Amygdala (tissue), 56 donors: ENCODE measurements at places on chromosomes 4 and X.

- no peak for DNase-seq
Observed at GRCh38 chr4:185280608-185281007, 71.2 kb downstream of the SNX25 start.

DNA sequence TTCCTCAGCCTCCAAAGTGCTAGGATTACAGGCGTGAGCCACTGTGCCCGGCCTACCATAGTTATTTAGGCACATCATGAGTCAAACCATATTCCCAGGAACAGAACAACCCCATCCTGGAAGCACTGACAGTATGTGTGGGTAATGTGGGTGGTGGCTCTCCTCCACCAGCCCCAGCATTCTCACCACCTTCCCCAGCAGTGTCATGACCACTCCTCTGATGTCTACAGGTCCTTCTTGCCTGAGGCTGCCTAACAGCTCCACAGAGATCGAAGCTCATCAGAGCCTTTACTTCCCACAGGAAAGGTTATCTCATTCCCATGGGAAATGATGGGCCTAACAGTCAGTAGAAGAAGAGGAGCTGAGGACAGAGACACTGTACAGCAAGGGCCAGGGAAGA, 129.5 kb upstream of the GPC4 start:
- no peak for DNase-seq

DNA sequence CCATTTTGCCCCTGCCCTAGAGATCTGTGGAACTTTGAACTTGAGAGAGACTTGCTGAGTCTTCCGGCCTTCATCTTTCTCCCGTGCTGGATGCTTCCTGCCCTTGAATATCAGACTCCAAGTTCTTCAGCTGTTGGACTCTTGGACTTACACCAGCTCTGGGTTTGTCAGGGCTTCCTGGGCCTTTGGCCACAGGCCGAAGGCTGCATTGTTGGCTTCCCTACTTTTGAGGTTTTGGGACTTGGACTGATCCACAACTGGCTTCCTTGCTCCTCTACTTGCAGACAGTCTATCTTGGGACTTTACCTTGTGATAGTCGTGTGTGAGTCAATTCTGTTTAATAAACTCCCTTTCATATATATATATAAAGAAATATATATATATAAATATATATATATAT, 1071.0 kb downstream of the ADGRL3 start:
- no peak for DNase-seq

- no peak for DNase-seq
Observed at GRCh38 chr4:116489739-116490138, 595.6 kb downstream of the TRAM1L1 start.

DNA sequence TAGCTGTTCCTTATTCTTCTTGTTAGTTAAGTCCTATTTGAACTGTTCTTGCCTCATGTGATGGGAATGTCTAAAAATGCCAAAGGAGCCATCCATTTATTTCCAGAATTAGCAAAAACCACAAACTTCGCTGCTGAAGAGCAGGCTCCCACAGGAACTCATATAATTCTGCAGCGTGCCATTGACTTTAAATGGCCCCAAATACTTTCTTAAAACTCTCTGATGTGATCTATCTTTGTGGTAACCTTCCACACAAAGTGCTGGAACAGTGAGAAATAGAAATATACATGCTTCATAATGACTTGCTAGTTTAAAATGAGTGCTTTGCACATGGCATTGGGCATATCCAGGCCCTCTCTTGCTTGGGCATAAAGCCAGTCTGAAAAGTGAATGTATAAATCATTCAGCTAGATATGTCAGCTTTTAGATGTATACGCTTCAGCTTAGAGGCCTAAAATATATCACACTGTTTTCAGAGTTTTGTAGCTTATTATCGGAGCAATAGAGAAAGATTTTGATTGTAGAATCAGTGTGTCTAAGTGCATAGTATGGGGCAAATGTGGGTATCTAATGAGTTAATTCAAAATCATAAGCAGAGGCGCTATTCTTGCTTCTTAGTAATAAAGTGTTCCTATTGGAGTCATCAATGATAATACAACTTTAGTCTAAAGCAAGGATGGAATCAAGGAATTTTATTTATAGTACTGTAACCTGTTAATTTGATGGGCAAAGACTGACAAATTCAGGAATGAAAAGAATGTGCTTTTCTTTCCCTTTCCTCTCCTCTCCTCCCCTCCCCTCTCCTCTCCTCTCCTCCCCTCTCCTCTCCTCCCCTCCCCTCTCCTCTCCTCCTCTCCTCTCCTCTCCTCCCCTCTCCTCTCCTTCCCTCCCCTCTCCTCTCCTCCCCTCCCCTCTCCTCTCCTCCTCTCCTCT, 392.2 kb upstream of the ZFP42 start:
- no peak for DNase-seq

- DNase-seq = no peak
Observed at GRCh38 chr4:8847331-8847730, 24.3 kb downstream of the HMX1 start.

- DNase-seq = no peak
Observed at GRCh38 chr4:148239494-148239985, 202.7 kb downstream of the NR3C2 start.

- DNase-seq = no peak
Observed at GRCh38 chrX:33032700-33033099, 178.6 kb downstream of the DMD start.

- DNase-seq = no peak
Observed at GRCh38 chr4:108334031-108334430, 165.3 kb upstream of the LEF1 start.

DNA sequence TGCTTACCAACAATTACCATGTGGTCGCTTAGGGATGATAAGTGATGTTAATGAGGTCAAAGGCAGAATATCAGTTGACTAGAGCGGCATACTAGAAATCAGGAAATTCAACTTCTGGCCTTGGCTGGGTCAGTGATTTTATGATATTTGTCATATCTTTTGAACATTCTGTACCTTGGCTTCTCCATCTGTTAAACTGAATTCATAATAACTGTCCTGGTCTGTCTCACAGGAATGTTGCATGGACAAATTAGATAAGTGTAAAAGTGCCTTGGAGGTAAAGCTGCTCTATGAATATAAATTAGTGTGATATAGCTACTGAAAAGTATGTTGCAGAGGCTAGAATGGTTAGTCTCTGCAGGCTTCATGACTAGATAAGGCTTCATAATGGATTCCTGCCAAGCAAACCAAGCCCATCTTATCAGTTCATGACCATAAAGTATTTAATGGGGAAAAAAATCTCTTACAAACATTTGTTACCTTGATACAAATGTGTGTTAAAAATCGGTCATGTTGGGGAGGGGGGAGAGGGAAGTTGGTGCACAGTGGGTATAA, 104.6 kb upstream of the BMPR1B start:
- DNase-seq = no peak

GRCh38 chr4:26110493-26110892, 196.5 kb downstream of the SMIM20 start:
- DNase-seq = no peak

- DNase-seq = no peak
Observed at GRCh38 chr4:146960634-146961033, 15.0 kb upstream of the TTC29 start.

DNA sequence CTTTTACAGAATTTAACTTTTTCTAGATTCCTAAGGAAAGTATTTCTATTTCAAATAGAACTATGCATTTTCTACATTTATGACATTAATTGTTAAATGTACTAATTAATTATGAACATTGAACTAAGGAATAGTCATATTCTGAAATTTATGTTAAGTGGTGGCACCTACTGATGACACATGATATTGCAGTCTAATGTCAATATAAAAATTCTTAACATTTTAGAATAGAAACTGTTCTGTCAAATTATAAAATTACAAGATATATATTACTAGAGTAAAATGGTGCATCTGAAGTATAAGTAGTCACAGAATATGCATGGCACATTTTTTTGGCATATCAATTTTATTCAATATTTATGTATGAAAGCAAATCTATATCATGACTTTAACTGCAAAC, 40.2 kb upstream of the NDNF start:
- DNase-seq = no peak

GRCh38 chrX:69218407-69218997, 53.2 kb upstream of the PJA1 start:
- DNase-seq = no peak

- no peak for DNase-seq
Observed at GRCh38 chr4:54169176-54169575, 59.9 kb upstream of the PDGFRA start.

DNA sequence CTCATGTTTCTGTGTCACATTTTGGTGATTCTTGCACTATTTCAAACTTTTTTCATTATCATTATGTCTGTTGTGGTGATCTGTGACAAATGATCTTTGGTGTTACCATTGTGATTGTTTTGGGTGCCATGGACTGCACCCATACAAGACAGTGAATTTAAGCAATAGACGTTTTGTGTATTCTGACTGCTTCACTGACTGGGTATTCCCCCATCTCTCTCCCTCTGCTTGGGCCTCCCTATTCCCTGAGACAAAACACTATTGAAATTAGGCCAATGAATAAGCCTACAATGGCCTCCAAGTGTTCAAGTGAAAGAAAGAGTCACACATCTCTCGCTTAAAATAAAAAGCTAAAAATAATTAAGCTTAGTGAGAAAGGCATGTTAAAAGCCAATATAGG, 60.2 kb downstream of the BANK1 start:
- DNase-seq = no peak

DNA sequence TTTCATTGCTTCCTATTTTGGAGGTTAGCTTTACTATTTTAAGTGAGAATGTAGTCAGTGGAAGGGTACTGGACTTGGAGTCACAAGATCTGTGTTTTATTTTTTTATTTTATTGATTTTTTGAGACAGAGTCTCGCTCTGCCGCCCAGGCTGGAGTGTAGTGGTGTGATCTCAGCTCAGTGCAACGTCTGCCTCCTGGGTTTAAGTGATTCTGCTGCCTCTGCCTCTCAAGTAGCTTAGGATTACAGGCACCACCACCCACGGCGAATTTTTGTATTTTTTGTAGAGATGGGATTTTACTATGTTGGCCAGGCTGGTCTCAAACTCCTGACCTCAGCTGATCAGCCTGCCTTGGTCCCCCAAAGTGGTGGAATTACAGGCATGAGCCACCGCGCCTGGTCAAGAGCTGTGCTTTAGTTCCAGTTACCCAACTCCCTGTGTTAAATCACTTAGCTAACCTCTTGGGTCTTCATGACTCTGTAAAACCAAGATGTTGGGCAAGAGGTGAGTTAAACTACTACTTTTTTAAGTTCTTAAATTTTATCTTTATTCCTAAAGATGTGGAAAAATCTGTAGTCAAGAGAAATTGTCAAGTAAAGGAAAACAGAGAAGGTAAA, 11.2 kb downstream of the USP9X start:
- DNase-seq = no peak

DNA sequence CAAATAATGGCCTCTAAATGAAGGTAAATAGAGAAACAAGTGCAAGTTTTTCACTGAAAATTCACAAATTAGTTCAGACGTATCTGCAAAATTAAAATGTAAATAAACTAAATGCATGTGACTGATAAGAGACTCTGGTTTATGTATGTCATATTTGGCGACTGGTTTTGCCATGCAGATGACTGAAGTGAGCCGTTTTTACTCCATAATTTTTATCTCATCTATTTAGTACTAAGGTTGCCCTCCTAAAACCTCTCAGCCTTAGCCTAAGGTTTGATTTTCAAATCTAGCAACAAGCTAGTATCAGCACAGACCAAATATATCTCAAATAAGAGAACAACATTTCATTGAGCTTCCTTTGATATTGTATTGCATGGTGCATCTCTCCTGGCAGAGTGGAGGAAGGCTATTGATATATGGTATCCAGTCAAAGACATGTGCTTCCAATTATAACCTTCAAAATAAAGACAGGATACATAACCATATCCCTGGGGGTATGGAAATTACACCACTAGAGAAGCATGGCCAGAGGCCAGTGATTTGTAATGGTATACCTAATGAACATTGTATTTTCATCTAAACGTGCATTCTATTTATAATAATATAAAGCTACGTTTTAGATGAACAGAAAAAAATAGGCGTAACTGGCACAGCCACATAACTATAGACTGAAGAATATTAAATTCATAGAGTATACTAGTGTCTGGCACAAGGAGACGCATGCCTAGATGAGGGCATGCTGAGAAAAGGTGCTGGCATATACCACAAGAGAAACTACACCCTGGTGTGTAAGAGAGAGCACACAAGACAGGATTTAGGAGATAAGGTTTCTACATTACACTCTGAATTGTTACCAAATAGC, 392.6 kb upstream of the INTU start:
- DNase-seq = no peak

DNA sequence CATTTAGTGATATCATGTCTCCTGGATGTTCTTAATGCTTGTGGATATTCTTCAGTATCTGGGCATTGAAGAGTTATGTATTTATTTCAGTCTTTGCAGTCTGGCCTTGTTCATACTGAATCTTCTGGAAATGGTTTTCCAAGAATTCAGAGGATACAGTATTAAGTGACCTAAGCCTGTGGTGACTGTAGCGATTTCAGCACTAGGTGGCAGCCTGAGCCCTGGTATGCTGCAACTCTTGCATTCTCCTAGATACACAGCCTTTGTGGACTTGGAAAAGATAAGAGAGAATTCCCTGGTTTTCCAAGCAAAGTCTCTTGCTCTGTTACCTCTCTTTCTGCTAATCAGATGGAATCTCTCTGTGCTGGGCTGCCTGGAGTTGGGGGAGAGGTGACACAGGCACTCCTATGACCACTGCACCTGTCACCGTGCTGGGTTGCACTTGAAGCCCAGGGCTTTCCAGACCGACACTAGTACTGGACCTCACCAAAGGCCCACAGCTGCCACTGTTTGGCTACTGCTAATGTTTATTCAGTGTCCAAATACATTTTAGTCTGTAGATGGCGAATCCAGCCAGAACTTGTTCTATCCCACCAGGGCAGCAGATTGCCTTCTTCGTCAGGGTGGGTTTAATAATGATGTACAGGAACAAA, 19.3 kb upstream of the SPIN2A start:
- DNase-seq = peak; percentile 5

DNA sequence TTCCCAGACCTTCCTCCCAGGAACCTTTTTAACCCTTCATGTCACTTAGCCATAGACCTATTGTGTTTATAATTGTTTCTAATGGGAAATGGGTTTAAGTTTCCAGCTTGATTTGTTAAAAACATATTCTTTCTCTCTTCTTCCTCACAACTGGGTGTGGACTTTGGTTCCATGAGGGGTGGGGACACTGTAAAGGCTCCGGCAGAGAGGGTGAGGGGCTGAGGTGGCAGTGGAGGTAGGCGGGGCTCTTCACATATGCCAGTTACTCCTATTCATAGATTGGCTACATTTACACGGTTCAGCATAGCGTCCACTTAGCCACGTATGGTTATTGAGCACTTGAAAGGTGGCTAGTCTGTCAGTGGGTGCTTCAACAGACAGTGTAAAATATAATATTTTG, 7.8 kb downstream of the INTS6L start:
- no peak for DNase-seq

- no peak for DNase-seq
Observed at GRCh38 chr4:114398410-114398809, 200.2 kb upstream of the UGT8 start.
